ENCODE measurements at places on chromosomes 7 and 10.

GRCh38 chr10:63587191-63587590, 66.0 kb downstream of the REEP3 start:
- no peak for DNase-seq

- DNase-seq, result no peak
These were observed 33.6 kb upstream of the CHST15 start for GRCh38 chr10:124126983-124127385.

GRCh38 chr7:84666651-84667050, 472.1 kb upstream of the SEMA3A start:
- no peak for DNase-seq

- no peak for DNase-seq
These were observed 157.3 kb upstream of the NPVF start for GRCh38 chr7:25385506-25386136.

- no peak for DNase-seq
These were observed 30.8 kb downstream of the UNCX start for GRCh38 chr7:1263391-1263951.

DNA sequence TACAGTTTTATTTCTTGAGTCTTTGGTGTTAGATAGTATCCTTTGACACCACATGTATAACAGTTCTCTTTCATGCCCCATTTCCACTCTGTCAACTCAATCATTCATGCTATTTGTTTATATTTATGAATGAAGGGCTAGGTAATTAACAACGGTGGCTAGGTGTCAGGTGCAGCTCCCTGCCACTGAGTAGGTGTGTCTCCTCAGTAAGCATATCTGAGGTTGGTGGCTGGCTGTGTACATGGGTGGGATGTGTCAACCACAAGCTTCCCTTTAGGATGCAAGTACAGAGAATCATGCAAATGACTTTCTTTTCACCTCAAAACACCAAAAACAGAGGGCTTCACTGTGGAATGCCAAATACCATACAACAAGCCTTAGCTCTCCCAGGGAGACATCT, 83.4 kb downstream of the ZNF365 start:
- no peak for DNase-seq

DNA sequence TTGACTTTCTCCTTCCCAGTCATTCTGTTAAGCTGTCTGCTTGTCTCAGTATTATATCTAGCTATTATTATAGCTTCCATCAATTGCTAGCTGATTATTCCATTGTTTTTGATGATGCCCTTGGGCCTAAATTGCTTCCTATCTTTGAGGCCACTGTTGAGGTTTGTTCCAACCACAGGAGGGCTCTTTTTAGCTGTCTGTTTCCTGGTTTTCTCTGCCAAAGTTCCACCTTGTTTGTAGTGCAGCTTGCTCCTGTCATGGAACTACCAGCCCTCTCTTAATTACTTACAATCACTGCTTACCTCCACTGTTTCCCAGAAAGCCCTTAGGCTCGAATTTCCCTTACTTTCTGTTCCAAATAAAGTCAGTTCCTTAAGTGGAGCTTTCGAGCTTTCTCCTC, 118.7 kb upstream of the SEC61G start:
- DNase-seq, result no peak

DNA sequence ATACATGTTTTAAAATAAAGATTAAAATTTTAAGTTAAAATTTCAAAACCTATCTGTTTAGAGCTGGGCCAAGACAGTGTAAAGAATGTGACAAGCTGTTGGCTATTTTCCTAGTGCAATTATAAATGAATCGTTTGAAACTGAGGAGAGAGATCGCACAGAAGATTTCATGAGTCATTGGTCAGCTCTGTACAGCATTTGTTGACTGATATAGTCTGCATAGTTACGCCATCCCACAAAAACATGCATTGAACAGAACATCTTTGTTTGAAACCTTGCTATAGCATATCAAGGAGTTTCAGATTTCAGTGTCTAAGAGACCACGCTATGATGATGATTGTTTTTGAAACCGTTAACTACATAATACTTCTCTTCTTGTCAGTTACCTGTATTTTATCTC, 1.3 kb upstream of the C10orf67 start:
- DNase-seq, result no peak

DNA sequence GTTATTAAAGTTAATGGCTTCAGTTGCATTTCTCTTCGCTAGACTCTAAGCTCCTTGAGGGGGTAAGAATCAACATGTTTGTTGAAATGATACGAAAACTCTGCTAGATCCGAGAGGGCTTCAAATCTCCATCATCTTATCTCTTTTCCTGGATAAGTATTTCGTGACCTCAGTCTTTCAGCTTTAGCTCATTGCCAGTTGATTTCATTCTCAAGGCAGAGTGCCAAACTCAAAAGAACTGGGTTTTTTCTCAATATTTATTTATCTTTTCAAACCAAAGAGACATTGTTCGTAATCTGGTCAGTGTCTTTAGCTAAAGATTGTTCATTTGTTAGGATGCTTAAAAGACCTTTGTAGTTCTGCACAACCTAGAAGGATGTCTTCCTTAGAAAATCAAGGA, 108.9 kb downstream of the ARID5B start:
- DNase-seq, result no peak

GRCh38 chr7:36185756-36186155, 32.7 kb downstream of the EEPD1 start:
- DNase-seq, result no peak

- DNase-seq, result no peak
These were observed 67.7 kb upstream of the KMT2E start for GRCh38 chr7:104946338-104946737.

GRCh38 chr10:6204063-6204340, 1.3 kb downstream of the PFKFB3 start:
- DNase-seq, result peak; percentile 45

GRCh38 chr10:110872145-110872983, 636 bp downstream of the PDCD4 start:
- peak; percentile 62 for DNase-seq

GRCh38 chr10:96238646-96239623, 32.4 kb downstream of the BLNK start:
- no peak for DNase-seq

DNA sequence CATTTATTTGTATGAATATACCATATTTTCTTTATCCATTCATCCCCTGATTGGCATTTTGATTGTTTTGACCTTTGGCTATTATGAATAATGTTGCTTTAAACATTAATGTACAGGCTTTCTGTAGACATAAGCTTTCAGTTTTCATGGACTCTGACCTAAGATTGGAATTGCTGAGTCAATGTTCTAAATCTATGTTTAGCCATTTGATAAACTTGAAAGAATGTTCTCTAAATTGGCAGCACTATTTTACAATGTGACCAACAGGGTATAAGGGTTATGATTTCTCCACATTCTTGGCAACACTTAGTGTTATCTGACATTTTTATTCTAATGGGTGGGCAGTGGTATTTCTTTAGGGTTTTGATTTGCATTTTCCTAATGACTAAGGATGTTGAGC, 229.7 kb upstream of the ETV1 start:
- DNase-seq, result no peak

DNA sequence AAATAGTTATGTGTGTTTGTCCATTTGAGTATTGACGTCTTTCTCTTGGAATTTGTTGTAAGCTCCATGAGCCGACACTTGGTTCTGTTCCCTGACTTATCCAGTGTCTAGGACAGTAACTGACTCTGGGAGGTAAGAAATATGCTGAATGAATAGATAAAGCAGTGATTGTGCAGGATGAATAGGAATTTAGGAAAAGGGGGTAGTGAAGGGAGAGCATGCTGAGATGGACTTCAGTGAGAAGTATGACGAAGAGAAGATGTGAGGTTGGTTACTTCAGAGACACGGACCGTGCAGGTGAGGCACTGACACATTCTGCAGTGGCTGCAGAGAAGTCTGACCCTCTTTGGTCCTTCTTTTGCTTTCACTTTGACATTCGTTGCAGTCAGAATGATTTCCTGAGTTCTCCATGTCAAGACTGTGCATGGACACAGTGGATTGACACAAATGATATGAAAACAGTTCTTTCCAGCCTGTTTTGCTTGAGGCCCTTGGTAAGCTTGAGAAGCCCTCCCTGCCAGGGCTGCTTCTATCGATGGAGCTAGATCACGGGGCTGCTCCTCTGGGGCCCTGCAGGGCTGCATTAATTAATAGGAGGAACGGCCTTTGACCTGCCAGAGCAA, 261.5 kb upstream of the SORCS1 start:
- no peak for DNase-seq

DNA sequence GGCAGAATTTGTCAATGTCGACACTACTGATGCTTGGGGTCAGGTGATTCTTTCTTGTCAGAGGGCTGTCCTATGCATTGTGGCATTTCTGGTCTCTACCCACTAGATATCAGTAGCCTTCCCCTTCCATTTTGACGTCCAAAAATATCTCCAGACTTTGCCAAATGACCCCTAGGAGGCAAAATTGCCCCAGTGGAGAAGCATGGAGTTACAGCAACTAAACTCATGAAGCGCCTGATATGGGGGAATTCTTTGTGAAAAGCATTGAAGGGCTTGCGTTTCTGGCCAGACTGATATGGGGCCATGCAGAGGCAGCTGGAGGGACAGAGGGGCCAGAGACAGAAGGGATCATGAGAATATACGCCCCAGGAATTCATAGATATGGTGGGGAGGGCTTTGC, 43.6 kb downstream of the ADRB1 start:
- no peak for DNase-seq

GRCh38 chr7:151699928-151700319, 177.0 kb downstream of the PRKAG2 start:
- DNase-seq, result no peak

- DNase-seq, result no peak
These were observed 35.0 kb upstream of the CBLL1 start for GRCh38 chr7:107708956-107709355.

- DNase-seq, result no peak
These were observed 56.8 kb upstream of the FAM171A1 start for GRCh38 chr10:15427843-15428414.

DNA sequence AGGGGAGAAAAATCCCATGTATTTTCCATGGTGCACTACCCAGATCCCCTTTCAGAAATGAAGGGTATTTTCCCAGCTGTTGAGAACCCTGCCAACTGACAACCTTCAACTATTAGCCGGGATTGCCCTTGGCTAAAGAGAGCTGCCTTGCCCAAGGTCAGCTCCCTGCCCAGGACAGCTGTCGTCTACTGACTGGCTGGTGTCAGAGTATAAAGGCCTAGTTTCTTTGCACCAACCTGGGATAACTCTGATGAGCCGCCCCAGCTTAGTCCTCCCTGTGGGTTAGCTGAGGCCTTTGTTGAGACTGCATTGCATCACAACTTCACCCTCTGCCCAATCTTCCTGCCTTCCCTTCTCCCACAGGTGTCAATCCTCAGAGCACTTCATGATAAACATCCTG, 147.2 kb upstream of the RHEB start:
- DNase-seq, result no peak

DNA sequence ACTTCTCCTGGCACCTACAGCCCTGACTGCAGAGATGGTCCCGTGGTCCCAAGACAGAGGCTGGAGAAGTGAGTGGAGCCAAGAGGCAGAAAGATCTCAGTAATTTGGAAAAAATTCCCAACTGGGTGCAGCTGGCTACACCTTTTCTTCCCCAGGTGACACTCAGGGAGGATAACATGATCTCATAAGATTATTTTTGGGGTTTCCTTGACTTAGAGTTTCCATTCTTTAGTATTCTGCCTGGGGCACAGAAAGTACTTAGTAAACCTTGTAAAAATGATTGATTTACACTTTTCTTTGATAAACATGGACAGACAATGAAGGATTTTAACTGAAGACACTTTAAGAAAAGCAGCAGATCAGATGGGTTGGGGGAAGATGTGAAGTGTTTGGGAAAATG, 38.6 kb downstream of the HECW1 start:
- DNase-seq, result no peak

DNA sequence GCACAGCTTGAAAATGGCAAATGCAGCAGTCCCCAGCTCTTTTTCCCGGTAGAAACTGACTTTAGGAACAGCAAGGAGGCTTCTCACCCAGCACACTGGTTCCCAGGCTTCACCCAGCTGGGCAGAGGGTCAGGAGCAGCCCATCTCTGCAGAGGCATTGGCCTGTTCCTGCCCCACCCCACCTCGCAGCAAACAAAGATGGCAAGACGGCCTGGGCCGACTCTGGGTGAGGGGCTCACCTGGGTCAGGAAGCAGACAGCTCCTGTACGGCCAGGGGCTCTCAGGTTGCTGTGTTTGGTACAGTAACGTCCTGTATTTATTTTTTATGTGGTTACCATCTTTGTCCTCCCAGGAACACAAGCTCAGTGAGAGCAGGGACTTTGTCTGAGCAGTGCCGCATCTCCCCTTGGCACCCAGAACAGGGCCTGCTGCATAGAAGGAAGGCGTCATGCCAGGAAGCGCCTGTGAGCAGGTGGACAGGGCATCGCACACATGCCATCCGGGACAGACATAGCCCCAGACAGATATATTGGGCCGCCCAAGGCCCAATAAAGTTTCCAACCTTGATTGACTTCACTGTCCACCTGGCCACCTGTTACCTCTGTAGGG, 585.0 kb upstream of the FOXK1 start:
- DNase-seq, result no peak

- no peak for DNase-seq
These were observed 18.2 kb downstream of the COL13A1 start for GRCh38 chr10:69819716-69820506.

- DNase-seq, result no peak
These were observed 448.1 kb upstream of the PODXL start for GRCh38 chr7:132004529-132004928.

Measured in stimulated activated CD4-positive, alpha-beta T cell treated with anti-CD3 and anti-CD28 coated beads, Interleukin-2, amount 100 ng/mL, for 48 hours (primary cell).